ENCODE measurements at places on chromosomes 11 and 22. TPM values are rescaled to one million over a fixed set of nuclear protein-coding genes. Genes with fewer than 3 reads are reported as not detected.

KCNJ11 gene
- total RNA-seq = 0.80 TPM

EFCAB6 gene
- total RNA-seq = 3.0 TPM

CRYBA4 gene
- not detected for total RNA-seq

SGSM1 gene
- 2.9 TPM for total RNA-seq

DNA sequence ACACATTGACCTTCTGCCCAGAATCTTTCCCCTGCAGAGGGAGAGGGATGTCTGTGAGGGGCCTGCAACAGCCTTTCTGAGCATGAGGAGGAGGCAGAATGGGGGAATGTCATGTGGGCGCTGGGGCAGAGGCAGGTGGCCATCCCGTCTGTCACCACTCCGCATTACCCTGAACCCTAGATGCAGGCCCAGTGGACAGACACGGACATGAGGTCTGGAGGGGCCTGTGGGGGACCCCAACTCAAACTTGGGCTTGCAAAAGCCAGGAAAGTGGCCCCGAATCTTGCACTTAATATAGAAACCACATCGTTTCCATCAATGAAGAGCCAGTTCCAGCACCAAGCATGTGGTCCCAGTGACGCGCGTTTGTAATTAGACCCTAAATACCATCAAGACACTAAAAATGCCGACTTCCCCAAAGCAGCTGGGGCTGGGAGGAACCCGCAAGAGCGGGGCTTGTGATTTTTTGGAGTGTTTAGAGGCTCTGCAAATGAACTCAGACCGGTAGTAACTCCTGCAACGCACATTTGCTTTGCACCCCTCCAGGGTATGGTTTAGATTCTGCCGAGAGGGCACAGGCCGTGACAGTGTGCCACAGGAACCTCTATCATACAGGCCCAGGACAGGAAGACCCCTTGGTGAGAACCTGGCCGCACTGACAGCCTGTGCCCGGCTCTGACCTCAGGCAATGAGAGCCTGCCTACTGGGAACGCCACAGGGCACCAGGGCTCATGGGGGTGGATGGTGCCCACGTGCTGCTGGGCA lies 109.3 kb downstream of the CTTN start:
- no peak for DNase-seq

DNA sequence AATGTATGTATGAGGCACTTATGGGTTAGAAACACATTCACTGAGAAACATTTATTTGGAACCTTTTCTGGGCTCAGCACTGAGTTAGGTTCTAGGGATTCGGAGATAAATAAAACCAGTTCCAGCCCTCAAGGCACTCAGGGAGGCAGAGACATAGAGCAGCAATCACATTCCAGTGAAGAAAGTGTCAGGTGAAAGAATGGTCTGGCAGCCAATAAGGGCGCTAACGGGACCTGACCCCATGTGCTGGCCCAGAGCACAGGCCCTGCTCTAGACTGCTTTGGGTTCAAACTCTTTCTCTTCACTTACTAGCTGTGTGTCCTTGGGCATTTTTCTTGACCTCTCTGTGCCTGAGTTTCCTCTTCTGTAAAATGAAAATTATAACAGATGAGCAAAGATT lies 146.0 kb upstream of the SYT13 start:
- no peak for DNase-seq

DNA sequence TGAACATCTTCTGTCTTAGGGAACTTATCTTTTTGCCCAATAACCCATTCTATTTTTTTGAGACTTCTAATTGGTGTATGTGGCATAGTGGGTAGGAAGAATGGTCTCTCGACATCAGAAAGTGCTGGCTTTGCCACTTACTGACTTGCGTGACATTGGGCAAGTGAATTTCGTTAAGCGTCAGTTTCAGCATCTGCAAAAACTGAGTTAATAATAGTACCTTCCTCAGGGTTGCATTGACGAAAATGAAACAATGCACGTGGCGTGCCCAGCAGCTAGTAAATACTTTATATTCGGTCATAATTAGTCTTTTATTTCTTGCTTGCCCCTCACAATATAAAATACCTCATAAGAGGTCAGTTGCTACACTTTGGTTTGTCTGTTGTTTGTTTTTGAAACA lies 12.5 kb upstream of the GRIK4 start:
- no peak for DNase-seq

DNA sequence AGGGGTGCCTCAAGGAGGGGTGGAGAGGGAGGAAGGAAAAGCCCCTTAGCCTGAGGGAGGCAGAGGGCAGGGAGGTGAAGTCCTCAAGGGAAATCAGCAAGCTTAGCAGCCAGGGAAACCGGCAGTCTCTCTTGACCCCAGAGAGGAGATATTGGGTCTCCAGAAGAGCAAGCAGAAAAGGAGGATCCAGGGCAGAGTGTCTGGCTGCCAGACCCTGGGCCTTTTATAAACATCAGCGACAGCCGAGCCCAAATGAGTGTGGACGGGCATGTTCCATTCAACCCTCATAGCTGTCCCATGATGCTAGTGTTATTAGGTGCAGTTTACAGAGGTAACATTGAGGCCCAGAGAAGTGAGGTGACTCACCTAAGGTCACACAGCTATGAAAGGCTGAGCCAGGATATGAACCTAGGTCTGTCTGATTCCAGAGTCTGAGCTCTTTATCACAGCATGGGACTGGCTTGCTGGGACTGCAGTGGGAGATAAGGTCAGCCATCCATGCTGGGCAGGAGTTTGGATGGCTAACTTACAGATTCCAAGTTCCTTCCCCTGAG lies 9.3 kb downstream of the PRDM11 start:
- DNase-seq = peak; percentile 12

DNA sequence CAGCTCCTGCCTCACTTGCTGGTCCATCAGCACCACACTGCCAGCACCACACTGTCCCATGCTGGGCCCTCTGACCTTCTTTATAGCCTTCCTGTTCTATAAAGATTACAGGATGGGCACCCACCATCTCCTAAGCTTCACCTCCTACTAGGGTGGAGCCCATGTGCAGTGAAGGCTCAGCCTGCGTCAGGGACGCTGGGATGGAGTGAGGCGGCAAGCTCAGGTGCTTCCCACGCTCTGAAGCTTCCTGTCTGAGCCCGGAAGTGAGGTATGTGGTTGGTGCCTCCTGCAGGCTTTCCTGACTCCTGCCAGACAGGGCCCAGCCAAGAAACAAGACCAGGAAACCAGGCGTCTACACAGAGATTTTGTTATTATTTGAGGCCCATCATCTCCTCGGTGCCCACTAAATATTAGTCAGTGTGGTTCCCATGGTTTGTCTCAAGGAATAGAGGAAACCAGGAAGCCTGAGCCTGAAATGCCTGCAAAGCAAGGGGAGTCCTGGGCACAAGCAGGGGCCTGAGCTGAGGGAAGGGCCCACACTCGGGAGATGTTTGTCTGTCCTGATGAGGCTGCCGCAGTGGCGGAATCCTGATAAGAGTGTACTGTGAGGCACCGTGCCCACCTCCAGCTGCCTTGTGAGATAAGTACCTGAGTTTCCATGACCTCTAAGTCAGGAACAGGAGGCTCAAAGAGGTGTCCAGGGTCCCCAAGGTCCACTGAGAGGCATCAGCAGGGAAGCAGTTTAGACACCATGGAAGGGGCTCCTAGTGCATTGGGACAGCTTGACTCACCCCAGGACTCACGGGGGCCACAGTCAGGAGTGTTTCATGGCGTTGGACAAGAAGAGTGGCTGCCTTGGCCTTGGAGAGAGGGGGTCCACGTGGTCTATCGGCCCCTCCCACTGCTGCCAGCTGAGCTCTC lies 22.0 kb downstream of the RSPH14 start:
- DNase-seq = no peak

- DNase-seq = no peak
Measured at GRCh38 chr22:45502215-45503049, at the start of gene FBLN1. Gene FBLN1 (plus strand): TSS chr22:45502883. CDS start chr22:45502986, 103 bp downstream.

GRCh38 chr11:64419818-64420485 lies 61.0 kb downstream of the RPS6KA4 start:
- no peak for DNase-seq

DNA sequence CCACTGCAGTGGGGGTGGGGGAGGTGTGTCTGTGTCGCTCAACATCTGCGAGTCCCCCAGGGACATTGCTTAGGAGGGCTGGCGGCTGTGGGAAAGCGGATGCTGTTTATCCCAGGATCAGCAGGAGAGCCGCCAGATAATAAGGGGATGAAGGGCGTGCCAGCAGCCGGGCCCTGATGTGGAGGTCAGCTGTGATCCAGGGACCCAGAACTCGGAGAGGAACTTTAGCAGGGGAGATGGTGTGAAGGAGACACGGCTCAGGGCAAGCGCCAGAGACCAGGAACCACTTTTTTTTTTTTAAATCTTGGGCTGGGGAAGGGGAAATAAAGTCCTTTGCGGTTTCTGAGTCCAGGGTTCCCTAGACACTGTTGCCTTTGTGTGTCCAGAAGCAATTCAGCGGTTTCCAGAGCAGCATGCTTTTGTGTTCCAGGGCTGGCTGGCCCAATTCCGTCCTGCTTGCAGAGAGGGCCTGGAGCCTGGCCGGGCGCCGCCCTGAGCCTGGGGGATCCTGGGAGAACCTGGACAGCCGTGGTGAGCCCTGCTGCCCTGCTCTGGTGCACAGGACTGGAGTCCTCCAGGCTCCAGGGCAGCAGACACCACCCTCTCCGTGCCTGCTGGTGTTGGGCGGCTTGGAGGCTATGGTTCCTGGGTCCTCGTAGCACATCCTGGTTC lies at the start of gene GRAMD4:
Gene GRAMD4, plus strand, starts transcription at position 557 of the 672 bp plus-strand sequence. CDS start 6,414 bp downstream, outside the sequence.
- DNase-seq = peak; percentile 64

- no peak for DNase-seq
Measured at GRCh38 chr11:114501901-114502300, 57.8 kb downstream of the NXPE1 start.
